ENCODE measurements at places on chromosomes 1 and 21.

DNA sequence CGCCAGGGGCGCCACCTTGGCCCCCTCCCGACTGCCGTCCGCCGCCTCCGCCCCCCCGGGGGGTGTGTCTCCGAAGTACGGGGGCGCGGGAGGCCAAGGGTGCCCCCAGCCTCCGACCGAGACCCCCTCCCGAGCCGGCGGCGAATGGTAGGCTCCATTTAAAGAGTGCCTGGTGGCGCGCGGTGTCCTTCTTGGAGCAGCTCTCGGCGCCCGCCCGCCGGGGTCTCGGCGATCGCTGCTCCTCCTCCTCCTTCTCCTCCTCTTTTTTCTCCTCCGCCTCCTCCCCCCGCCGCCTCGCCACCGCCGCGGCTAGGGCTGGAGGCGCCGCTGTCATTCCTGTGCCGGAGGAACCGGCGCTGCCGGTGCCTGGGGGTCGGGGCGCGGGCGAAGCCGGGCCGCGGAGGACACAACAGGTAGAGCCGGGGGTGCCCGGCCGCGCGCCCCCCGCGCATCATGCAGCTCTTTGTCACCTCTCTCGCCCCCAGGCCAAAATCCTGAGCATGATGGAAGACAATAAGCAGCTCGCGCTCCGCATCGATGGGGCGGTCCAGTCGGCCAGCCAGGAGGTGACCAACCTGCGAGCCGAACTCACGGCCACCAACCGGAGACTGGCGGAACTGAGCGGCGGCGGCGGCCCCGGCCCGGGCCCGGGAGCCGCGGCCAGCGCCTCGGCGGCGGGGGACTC lies at the start of gene KAZN:
TSS of gene KAZN (plus strand) at position 188 of the 685 bp plus-strand sequence.
- DNase-seq: no peak

- no peak for DNase-seq
These were observed 88.3 kb downstream of the AK5 start for GRCh38 chr1:77370161-77370560.

- DNase-seq: no peak
These were observed 26.1 kb downstream of the EGLN1 start for GRCh38 chr1:231395998-231396390.

- DNase-seq: no peak
These were observed 4.4 kb downstream of the B4GALT3 start for GRCh38 chr1:161172776-161173376.

- DNase-seq: no peak
These were observed 2.7 kb downstream of the PTPRC start for GRCh38 chr1:198641501-198641900.

- no peak for DNase-seq
These were observed 771 bp downstream of the ABCD3 start for GRCh38 chr1:94418664-94419655.

GRCh38 chr21:42254651-42255601 lies 36.0 kb downstream of the ABCG1 start:
- DNase-seq: no peak

DNA sequence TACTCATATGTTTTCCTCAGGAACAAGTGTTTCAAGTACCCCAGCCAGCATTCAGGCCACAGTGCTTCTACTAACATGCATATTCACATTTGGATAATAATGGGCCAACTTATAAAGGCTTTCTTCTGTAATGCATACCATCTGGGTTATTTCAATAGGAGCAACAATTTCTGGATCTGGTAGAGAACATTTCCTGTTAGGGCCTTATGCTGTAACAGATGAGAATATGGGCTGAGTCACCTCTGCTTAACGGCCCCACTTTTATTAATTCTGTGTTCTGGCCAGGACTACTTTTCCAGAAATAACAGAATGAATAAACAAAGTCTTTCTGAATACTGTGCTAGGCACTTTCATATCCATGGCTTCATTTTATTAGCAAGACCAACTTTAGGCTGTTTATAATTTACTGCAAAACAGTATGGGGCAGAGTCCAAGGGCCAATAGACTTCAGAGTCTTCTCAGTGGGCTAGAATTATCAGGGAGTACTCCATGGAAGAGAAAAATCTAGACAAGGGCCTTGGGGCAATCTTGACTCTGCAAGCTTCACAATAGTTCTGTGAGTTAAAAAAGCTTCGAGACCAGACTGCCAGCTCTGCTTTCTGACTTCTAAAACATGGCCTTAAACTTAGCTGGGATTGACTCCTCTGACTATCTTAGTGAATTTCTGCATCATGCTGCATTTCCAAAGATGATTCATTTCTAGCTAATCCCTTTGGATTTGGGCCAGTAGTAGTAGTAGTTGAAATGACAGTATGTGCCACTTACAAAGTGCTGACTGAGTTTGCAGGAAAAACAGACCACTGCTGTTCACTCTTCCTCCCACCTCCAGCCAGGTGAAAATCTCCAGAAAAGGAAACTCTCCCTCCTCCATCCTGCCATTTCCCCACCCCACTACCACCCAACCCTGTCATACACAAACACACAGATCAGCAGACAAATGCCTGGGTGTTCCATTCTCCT lies 8.2 kb upstream of the SSX2IP start:
- no peak for DNase-seq

GRCh38 chr1:204994086-204994862 lies 48.7 kb upstream of the CNTN2 start:
- DNase-seq: no peak

GRCh38 chr1:241542199-241542907 lies 10.2 kb downstream of the KMO start:
- no peak for DNase-seq

DNA sequence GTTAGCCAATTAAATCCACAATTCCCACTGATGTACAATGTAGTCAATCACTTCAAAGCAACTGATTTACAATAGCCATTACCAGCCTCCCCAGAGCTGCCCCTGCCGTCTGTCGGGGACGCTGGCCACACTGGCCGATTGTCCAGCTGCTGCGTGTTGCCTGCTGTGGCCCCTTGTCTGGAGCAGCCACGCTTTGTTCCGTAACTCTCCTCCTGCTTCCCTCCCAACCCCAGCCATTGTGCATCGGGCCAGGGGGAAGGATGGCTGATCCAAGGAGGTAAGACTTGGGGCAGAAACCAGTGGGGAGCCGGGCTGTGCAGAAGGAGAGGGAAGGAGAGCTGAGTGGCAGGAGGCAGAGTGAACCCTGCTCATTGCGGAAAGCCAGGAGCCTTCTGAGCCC lies 83.6 kb upstream of the LYST start:
- DNase-seq: no peak

- no peak for DNase-seq
These were observed 22.7 kb downstream of the NCF2 start for GRCh38 chr1:183567584-183567983.

DNA sequence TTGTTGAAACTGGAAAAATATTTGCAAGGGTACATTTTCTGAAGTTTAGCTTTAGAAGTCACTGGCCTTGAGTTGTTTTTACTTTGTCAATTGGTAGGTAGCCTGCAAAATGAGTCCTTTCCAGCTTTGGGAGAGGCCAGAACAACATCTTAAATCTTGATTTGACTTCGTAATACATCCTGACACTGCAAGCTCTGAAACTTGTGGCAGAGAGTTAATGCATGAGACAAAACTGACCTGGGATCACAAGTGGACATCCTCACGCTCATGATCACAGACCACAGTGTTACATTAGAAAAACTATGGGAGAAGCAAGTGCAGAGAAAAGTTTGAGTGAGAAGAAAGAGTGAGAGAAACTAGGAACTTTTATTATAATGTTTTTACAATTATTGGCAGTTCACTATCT lies 550.9 kb downstream of the USP25 start:
- DNase-seq: no peak

DNA sequence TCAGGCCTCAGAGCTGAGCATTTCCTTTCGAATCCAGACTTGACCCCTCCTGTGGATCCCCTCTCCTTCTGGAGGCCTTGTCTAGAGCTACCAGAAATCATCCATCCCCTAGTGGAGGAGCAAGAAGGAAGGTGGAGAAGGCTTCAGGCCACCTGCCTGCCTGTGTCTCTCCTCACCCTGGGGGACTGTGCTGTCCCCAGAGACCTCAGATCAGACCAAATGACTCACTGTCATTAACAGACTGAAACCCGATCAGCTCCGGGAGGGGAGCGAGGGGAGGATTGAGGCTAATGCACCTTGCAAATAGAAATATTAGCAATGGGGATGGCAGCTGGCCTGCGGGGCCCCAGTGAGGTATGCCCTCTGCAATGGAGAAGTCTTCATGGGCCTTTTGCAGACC lies 2.1 kb downstream of the MYBPH start:
- DNase-seq: no peak

- DNase-seq: no peak
These were observed 1.7 kb downstream of the RLF start for GRCh38 chr1:40162753-40163441.

DNA sequence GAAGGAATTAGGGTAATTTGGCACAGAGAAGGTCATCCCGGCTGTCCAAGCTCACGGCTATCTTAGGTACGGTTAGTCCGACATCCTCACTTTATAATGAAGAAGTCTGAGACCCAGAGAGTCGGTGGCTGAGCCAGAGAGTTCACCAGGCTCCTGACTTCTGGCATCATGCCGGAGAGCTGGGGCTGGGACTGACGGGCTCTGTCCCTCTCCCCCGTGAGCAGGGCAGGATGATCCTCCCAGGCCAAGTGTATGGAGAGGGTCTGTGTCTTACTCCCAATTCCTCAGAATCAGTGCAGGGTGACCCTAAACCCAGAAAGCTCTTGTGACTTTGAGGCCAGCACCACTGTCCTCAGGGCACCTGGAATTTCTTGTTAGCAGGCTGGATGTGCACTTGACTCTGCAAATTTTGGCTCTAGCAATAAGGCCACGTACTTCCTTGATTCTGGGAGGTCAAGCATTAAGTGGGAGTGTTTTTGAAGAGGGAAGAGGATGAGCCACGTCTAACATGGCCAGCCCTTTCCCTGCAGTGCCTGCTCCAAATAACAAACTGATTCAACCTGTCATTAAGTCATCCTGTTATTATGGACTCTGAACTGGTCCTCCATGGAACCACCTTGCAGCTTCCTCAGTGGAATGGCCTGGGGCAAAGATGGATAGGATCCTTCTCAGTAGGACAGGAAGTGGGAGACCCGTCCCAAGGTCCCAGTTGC lies 20.8 kb upstream of the BTG2 start:
- no peak for DNase-seq

GRCh38 chr1:58577654-58578030 lies 590 bp upstream of the TACSTD2 start:
- DNase-seq: no peak

- DNase-seq: no peak
These were observed 10.7 kb upstream of the IFNAR1 start for GRCh38 chr21:33314111-33314510.

GRCh38 chr21:45836694-45837670 lies 144.6 kb upstream of the COL6A1 start:
- no peak for DNase-seq

DNA sequence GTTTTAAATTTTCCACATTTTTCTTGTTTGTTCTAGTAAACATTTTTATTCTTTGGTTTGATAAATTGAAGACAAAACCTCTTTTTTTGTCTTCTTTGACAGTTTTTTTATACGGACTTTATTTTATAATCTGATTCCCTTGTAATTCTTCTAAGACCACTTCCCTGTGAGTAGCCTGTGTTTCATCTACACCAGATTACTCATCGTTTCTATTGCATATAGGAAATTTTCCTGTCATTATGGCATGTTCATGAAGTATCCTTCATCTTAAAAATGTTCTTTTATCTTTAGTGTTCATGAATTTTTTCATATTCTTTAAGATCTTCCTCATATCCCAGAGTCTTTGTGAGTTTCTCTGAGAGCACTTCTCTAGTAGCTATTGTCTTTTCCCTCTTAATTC lies 109.8 kb downstream of the USP25 start:
- no peak for DNase-seq

DNA sequence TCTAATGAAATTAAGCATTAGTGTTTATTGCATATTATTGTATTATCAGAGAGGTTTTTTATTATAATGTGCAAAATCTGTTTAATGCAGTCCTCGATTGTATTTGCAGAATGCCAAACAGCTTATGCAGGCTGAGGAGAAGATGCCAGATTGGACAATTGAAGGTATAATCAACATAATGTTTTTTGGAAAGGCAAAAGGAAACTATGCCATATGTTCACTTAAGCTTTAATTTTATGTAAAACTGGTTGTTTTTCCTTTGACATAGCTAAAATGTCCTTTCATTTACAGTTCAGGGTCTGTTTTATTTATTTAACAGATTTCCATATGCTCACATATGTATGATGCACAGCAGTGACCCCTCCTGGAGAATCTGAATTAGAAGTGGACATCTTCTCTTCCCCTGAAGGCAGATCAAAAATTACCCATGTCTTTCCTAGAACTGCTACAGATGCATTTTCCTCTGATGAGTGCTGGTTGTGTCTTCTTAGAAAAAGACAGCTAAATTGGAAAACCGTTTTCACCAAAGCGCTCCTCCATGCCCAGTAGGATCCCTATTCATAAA lies 143.5 kb upstream of the USH2A start:
- no peak for DNase-seq

DNA sequence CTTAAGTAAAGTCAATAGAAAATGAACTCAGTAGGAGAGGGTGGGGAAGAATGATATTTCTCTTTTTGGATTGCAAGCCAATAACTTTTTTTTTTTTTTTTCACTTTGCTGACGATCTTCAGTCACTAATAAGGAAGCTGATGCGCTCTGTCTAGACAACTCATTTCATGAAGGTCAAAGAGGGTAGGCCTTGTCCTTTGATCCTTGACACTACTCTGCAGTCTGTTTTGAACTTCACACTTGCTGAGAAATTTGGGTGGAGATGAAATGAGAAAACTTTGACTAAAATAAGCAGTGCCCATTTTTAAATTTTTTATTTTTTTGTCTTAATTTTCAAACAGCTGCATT lies 20.9 kb upstream of the PLXNA2 start:
- no peak for DNase-seq

DNA sequence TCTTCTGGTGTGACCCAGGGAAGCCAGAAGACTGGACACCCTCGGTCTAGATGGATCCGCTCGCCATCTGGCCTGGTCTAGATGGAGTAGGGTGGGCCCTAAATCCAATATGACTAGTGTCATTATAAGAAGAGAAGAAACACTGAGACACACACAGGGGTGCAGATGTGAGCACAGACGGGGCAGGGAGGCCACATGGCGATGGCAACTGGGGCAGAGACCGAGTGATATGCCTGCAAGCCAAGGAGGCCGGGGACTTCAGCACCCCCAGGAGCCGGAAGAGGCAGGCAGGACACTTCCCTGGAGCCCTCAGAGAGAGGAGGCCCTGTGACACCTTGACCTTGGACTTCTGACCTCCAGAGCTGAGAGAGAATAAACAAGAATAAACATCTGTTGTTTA lies 5.6 kb upstream of the TFF3 start:
- no peak for DNase-seq

- DNase-seq: no peak
These were observed 249.2 kb upstream of the NFIA start for GRCh38 chr1:60833173-60833572.

DNA sequence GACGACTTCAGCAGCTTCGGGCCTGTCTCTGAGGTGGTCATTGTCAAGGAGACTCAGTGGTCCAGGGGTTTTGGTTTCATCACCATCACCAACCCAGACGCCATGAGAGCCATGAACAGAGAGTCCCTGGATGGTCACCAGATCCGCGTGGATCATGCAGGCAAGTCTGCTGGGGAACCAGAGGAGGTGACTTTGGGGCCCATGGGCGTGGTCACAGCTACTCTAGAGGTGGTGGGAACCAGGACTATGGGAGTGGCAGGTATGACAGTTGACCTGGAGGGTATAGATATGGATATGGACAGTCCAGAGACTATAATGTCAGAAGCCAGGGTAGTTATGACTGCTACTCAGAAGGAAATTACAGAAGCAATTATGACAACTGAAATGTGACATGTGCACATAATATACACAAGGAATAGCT lies 19.3 kb upstream of the METTL13 start:
- DNase-seq: no peak

Data from activated CD4-positive, CD25-positive, alpha-beta regulatory T cell treated with anti-CD3 and anti-CD28 coated beads, Interleukin-2, amount 50 U/mL, for 16 hours (primary cell).